ENCODE measurements at places on chromosomes 5 and 9.

DNA sequence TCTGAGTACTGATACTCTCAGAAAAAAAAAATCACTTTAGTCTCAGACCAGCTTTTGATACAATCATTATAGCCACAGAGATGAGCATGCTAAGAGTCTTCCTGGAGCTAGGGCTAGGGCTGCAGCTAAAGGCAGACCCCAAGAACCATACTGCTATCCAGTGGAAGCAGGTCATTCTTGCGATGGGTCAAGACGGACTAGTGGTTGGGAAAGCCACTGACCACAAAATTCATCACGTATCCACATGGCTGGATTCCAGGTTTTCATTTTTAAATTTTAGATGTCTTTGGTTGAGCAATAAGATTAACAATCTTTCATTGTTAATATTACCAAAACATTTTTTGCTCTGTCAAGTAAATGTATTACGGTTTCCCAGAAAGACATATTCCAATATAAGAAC is 598.1 kb downstream of the DNAH5 start:
- no peak for DNase-seq

DNA sequence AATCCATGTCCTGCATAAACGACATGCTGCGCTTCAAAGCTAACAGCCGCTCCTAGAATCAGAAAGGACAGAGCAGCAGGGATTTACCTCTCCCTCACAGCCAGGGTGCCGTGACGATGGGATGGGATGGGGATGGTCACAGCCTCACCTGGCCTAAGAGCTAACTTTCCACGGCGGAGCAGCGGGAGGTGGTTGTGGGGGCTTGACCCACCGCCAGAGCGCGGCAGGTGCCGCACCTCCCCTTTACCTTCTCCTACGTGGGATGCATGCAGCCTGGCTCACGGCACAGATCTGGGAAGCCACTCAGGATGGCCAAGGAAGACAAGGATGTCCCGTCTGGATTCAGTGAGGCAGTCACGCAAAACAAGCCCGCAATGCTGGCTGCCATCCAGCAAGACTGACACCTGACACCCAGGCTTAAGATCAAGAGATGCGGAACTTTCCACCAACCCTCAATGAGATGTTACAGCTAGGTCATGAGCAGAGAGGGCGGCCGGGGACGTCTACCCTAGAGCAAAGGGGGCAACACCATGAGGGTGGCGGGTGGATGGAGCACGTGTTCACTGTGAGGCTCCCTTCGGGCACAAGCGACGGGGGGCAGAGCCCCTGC is 5.8 kb downstream of the BRD9 start:
- DNase-seq = no peak

DNA sequence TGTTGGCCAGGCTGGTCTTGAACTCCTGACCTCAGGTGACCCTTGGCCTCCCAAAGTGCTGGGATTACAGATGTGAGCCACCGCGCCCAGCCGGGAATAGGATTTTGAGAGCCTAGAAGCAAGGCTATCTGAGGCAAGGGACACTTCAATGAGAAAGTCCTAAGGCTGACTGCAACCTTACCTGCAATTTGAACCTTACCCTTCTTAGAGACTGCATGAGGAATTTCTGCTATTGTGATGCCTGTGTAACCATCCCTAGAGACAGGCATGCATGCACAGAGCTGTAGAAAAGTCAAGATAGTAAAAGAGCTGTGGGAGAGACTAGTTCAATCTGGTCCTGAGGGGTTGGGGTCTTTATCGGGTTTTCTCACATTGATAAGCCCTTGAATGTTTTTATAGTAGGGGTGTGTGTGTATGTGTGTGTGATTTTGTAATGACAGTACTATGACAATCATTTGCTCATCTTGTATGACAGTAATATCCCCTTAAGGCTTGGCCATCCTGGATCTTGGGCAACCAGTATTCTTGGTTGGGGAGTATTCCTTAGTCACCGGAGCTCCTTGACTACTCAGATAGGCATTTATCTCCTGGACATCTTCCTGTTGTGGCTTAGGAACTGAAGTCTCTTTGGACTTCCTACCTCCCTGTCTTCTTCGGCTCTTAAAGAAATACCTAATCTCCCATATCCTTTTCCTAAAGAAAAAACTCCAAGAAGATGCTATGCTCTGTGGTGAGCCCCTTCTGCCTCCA is 11.2 kb downstream of the DNAJB5 start:
- DNase-seq = no peak

DNA sequence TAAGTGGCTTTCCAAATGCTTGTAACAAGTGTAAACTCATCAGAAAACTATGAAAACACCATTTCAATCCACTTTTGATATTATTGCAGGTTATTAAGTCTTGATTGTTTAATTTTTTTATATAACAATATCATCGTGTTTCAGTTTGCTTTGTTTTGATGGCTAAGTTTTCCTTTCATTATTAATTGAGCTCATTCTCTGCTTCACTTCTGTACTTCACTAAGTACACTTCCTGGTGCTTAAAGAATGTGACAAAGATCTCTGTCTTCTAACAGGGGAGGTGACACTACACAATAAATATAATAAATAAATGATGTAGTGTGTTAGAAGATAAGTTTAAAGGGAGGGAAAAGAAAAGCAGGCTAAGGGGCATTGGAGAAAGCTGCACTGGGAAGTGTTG is 13.0 kb upstream of the RAD23B start:
- no peak for DNase-seq

- no peak for DNase-seq
Measured at GRCh38 chr9:127717766-127718165, 1.9 kb downstream of the TTC16 start.

DNA sequence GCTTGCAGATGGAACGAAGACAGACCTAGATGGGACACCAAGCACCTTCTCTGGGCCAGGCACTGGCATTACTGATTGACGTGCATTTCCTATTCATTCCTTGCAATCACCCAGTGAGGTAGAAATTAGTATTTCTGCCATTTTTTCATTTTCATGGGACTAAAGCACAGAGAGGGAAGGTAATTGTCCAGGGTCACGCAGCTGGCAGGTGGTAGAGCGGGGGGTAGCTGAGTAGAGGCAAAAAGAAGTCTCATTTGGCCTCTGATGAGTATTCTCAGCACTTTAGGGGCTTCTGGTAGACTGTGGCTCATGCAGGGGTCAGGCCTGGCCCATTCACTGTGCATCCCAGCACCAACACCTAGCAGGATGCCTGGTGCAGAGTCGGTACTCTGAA is 19.5 kb upstream of the DUSP1 start:
- DNase-seq = no peak

GRCh38 chr5:122608222-122608621 is 166.7 kb upstream of the SNX2 start:
- DNase-seq = no peak

DNA sequence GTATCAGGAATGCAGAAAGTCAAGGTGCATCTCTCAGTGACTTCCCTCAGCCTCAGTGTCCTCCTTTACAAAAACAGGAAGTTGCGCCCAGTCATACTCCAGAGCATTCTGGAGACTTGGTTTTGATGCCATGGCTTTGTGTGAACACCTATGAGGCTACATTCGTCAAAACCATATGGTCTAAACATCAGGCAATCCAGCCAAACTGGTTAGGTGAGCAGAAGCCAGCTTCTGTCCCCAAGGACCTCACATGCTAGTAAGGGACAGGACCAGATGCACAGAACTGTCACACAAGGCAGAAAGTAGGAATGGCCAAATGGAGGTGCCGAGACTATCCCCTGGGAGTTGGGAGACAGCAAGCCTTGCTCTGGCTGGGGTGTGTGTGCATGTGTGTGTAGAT is 217.2 kb downstream of the MELK start:
- no peak for DNase-seq

- no peak for DNase-seq
Measured at GRCh38 chr9:105273731-105274130, 29.3 kb downstream of the SLC44A1 start.

DNA sequence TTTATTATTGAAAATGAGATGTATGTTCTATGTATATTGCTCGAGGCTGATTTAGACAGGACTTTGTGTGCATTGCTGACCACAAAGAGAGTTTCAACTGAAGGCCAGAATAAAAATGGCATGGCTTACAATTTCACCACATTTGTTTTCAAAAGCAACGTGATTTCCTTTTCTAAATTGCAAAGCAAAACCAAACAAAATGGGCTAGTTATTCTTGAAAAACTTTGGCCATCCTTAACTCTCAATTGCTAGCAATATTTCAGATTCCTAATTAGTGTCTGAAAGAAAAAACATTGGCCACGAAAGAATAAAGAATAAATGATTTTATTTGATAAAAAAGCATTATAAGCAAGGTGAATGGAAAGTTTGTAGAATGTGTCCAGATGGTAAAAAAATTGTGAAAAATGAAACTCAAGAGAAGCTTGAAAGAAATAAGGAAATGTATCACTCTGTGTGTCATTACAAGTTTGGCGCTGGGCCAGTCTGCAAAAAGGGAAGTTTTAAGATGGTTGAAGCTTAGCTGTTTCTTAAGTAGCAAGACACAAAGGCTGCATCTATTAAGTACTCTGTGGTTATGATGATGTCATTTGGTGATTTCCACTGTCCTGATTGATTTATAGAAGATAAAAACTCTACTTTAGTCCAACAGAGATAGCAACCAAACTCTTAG is 89.2 kb upstream of the PRLR start:
- peak; percentile 97 for DNase-seq
